T-helper 1 cell (primary cell): ENCODE measurements at places on chromosomes 1 and 21.

DNA sequence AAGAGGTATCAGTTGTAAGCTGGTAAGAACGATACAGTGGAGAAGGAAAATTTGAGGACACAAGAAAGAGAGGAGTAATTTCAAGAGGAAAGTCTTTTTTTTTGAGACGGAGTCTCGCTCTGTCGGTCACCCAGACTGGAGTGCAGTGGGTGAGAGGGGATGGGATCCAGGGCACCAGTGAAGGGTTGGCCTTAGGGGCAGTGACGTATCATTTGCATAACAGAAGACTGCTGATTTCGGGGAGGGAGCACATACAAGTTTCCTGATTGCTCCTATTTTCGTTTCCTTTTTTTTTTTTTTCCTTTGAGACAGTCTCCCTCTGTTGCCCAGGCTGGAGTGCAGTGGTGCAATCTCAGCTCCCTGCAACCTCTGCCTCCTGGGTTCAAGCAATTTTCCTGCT, 4.2 kb downstream of the S100A13 start:
- no peak for DNase-seq

GRCh38 chr1:160206036-160206389, 829 bp downstream of the PEA15 start:
- DNase-seq = no peak

- no peak for DNase-seq
Observed at GRCh38 chr1:229293528-229294204, 22.8 kb downstream of the RAB4A start.

DNA sequence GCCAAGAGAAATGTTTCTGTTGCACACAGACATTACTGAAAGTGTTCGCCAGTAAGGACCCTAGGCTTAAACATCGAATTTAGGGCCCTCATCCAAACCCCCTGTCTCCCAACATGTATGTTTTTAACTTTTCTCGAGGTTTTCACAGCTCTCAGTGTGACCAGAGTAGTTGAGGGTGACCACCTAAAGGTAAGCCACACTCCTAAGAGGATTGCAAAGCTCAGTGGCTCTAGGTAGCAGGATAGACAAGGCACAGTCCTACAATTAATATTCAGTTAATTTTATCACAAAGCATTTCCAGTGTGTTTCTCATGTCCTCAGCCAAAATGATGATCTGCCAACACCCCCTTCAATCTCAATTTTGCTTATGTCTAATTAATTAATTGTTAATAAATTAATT, 695 bp upstream of the ALG14 start:
- no peak for DNase-seq

DNA sequence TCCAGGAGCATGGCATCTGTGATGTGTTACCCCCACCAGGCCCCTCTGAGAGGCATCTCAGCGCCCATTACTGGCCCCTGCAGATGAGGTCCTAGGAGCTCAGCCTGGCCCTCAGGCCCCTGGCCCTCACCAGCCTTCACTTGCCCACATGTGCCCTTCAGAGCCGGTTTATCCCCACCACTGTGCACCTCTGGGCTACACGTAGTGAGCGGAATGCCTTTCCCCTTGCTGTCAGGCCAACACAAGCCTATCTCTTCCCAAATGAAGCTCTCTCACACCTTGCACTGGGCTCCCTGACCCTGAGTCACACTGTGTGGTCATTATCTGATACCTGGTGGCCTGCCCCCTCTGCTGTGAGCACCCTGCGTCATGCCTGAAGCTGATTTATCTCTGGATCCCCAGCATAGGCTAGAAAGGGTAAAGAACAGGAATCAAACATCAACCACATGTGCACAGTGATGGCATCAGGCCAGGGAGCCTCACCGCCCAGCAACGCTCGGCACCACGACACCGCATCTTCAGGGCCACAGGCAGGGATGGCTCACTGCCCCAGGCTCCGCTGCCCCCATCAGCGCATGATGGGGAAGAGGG, 49.1 kb downstream of the GLIS1 start:
- no peak for DNase-seq

- no peak for DNase-seq
Observed at GRCh38 chr1:116763116-116763786, 9.0 kb downstream of the CD2 start.

GRCh38 chr1:160154790-160155189, 3.4 kb downstream of the ATP1A4 start:
- DNase-seq = no peak

DNA sequence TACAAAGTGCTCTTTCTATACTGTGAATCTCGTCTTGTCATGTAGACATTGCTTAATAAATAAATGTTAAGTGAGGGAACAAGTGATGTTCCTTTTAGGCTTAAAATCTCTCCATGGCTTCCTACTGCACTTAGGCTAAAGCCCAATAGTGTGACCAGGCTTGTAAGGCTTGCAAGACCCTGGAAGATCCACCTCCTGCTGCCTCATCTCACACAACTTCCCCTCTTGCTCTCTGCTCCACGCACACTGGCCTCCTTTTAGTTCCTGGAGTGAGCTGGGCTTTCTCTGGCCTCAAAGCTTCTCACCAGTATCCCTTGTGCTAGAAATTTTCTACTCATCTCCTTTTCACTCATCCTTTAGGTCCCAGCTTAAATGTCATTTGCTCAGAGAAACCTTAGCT, 41.5 kb upstream of the DIPK1A start:
- DNase-seq = no peak

DNA sequence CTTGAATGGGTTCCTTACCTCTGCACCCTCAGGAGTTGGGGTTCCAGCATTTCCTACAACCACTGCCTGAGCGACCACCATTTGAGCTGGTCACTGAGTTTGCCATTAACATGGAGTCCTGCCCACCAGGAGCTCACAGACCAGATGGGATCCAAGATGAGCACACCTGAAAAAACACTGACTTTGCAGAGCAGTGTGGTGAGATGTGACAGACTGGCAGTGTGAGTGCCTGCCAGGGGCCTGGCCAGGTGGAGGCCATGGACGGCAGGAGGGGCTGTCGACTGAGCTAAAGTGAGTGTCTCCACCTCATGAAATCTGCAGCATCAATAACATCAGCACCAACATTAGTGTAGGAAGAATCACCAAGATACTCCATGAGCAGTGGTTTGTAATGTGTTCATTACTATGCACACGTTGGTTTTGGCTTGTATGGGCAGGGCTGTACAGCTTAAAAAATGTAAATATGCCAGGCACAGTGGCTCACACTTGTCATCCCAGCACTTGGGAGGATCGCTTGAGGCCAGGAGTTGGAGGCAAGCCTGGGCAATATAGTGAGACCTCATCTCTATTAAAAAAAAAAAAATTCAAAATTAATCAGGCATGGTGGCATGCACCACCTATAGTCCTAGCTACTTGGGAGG, 12.2 kb upstream of the MIXL1 start:
- no peak for DNase-seq

- no peak for DNase-seq
Observed at GRCh38 chr1:181179987-181180365, 91.5 kb downstream of the IER5 start.

DNA sequence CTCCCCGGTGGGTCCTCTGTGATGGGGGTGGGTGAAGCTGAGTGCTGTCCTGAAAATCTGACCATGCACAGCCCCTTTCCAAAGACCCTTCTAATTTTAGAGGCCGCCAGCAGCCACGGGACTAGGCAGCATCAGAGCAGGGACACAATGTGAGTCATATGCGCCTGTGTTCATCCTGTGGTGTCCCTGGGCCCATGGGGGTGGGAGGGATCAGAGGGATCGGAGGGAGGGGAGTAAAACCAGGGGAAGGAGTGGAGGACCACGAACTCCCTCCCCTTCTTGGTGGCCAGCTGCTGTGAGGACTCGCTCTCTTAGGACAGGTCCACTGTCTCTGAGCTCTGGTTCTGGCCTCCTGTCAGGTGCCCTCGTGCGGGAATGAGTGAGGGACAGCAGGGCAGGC, 61.5 kb downstream of the ADARB1 start:
- no peak for DNase-seq

- no peak for DNase-seq
Observed at GRCh38 chr1:4772294-4773010, 118.0 kb downstream of the AJAP1 start.

GRCh38 chr1:63987014-63987627, 213.3 kb downstream of the ROR1 start:
- DNase-seq = no peak

DNA sequence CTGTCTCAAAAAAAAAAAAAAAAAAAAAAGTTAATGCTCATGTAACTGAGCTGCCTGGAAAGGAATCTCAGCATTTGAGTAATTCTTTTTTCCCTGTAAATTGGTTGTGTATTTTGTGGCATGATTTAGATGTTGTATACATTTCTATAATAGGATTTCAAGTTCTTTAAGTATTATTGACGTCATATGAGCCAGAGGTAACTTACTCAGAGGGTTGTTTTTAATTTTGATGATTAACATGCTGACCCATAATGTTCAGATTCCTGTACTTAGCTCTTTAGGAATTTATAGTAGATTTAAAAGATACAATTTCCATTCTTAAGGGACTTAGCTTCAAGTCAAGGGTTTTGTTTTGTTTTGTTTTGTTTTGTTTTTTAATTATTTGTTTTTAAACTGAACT, 120.4 kb downstream of the CACHD1 start:
- DNase-seq = no peak

GRCh38 chr1:57232500-57232899, 191.4 kb downstream of the DAB1 start:
- no peak for DNase-seq

GRCh38 chr1:180839547-180839946, 73.2 kb upstream of the KIAA1614 start:
- DNase-seq = no peak

GRCh38 chr1:14181191-14181795, 417.2 kb upstream of the KAZN start:
- no peak for DNase-seq

DNA sequence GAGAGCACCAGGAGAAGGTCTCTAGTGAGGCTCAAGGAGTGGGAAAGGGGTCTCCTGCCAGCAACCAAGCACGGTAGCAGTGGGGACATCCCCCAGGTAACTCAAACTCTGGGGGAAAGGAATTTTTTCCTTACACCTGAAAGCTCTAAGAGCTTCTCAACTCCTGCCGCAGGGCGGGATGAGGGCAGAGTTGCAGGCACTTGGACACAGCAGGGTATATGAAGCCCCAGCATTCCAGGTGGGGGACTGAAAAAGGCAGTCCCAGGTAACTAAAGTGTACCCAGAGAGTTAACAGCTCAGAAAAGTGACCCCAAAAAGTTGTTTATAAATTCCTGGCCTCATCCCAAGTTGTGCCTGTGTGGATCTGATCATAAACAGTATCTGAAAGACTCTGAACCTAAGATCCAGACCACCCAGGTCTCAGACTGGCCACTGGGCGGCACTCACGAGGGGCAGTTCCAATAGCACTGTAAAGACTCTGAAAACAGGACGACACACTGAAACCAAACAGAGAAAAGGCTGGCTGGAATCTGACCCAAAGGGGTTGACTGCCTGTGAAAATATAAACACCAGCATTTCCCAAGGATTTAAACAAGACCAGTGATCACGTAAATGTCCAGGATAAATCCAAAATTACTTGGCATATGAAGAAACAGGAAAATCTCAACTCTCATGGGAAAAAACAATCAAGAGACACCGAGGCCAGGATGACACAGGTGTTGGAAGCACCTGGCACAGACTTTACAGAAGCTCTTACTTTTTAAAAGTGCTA, 47.5 kb downstream of the HSF2BP start:
- no peak for DNase-seq

GRCh38 chr1:86030180-86030579, 126.4 kb downstream of the COL24A1 start:
- no peak for DNase-seq

GRCh38 chr1:218351391-218352074, 6.4 kb downstream of the TGFB2 start:
- DNase-seq = no peak

DNA sequence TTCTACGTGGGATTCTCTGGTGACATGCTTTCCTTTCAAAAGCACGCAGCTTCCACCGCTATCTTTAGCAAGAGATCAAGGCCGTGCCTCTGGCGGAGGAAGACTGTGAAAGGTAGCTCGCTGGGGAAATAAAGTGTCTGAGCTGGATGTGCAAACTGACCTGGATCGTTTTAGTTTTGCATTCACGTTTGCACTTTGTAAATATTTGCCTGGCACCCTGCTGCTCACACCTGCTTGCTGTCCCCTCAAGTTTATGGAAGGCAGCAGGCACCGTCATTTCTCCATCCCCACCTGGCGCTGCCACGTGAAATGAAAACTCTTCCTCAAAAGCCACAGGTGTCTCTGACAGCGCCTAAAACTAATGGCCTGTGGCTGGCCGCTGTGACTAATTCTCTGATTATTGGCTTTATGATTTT, 44.0 kb upstream of the TARDBP start:
- no peak for DNase-seq

DNA sequence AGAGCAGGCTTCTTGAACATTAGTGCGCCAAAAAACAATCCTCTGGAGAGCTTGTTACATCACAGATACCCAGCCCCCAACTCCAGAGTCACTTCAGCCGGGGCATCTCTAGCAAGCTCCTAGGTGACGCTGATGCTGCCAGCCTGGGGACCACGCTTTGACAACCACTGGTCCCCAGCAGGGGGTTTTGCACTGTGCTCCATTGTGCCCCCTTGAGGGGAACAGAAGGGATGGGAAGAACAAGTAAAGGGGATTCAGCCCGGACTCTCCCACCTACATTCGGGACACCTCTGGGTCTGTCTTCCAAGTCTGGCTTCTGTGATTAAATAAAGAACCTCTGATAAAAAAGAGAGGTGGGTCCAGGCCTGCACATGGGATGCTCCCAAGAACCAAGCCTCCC, 60.4 kb downstream of the ATP5PO start:
- no peak for DNase-seq

- no peak for DNase-seq
Observed at GRCh38 chr1:27952147-27952546, 7.6 kb upstream of the XKR8 start.

GRCh38 chr1:2597441-2598328, 11.1 kb downstream of the PRXL2B start:
- no peak for DNase-seq

DNA sequence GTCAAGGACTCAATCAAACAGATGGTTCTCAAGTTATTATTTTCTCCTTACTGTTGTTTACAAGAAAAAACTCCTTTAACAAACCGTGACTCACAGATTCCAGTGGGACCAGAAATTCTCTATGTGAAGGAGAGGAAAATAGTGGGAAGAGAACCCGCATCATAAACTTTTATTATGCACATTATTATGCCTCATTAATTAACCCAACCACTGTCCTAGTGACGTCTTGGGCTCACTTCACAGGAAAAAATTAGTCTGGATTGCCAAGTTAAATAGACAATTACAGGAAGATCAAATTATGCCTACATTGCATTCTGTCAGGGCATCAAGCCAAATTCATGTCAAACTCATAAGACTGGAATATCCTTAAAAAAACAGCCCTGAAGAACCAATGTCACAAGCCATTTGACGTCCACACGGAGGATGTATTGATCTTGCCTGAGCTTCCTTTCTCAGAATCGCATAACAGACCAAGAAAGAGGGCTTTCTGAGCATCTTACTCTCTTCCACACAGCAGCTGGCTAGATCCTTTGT, 347.8 kb downstream of the DUSP10 start:
- no peak for DNase-seq

- DNase-seq = no peak
Observed at GRCh38 chr1:32755098-32755809, 52.7 kb upstream of the SYNC start.

DNA sequence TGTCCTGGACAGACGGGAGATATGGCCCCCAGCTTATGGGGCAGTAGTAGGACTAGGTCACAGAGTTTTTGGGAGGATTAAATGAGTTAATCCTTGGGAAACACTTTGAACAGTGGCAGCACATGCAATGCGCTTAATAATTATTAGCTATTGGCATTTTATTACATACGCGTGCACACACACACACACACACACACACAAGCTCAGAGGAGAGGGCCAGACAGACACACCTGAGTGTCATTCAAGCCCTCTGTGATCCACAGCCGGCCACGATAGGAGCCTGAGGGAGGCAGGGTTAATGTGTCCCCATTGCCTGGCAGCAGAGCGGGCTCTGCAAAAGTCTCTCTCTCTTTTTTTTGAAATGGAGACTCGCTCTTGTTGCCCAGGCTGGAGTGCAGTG, 37.9 kb downstream of the EPHA2 start:
- DNase-seq = no peak
